ENCODE measurements at places on chromosomes 12 and 14. TPM values are rescaled to one million over a fixed set of nuclear protein-coding genes. Genes with fewer than 3 reads are reported as not detected.

The JPH4 gene
- 0.33 TPM for total RNA-seq

The AKAP3 gene
- total RNA-seq = 5.8 TPM

The SCN8A gene
- 0.09 TPM for total RNA-seq

The POTEM gene
- total RNA-seq = not detected

The CD4 gene
- 14.6 TPM for total RNA-seq

The TAS2R19 gene
- total RNA-seq = 2.9 TPM
